ENCODE measurements at places on chromosomes 3 and 15.
A peak's percentile ranks its signal among the peaks of the same experiment; 100 is the strongest.

- no peak for DNase-seq
Measured at GRCh38 chr15:82790321-82790720, 15.5 kb downstream of the FSD2 start.

DNA sequence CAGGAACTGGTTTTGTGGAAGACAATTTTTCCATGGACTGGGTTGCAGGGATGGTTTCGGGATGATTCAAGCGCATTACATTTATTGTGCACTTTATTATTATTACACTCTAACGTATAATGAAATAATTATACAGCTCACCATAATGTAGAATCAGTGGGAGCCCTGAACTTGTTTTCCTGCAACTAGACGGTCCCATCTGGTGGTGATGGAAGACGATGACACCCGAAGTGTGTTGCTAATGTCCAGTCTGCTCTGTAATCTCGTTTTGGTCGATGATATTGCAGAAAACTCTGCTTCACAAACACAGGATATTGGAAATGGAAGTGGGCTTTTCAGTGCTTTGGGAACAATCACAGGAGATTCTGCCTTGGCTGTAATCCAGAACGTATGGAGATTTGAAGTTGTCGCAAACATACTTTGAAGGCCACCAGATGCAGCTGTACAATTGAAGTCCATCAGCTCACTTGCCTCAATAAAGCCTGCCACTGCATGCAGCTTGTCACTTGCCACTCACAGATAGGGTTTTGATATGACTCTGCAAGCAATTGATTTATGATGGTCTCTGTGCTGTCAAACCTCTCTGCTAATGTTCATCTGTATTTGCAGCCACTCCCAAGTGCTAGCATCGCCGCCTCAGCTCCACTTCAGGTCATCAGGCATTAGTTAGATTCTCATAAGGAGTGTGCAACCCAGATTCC lies 141.7 kb downstream of the TJP1 start:
- DNase-seq = no peak

DNA sequence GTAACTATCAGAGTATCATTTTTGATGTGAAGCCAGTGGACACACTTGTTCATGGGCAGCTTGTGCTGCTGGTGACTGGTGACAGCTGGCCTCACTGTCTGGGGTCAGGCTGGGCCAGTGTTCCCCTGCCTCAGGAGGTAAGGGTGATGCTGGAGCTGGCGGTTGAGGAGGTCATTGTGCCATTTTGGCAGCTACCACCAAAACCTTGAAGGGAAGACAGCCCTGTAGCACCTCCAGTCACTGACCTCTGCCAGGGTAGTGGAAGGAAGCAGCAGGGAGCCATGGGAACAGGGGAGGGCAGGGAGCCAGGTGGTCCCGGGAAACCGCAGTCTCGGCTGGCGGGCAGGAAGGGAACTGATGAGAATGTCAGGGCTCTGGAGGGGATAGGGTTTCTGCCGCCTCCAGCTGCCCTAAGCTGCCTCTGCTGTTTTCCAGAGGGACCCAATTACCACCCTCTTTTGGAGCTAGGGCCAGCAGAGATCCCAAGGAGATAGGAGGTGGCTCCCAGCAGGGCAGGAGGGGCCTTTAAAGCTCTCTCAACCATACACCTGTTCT lies 24.8 kb downstream of the FOXL2NB start:
- DNase-seq = no peak

DNA sequence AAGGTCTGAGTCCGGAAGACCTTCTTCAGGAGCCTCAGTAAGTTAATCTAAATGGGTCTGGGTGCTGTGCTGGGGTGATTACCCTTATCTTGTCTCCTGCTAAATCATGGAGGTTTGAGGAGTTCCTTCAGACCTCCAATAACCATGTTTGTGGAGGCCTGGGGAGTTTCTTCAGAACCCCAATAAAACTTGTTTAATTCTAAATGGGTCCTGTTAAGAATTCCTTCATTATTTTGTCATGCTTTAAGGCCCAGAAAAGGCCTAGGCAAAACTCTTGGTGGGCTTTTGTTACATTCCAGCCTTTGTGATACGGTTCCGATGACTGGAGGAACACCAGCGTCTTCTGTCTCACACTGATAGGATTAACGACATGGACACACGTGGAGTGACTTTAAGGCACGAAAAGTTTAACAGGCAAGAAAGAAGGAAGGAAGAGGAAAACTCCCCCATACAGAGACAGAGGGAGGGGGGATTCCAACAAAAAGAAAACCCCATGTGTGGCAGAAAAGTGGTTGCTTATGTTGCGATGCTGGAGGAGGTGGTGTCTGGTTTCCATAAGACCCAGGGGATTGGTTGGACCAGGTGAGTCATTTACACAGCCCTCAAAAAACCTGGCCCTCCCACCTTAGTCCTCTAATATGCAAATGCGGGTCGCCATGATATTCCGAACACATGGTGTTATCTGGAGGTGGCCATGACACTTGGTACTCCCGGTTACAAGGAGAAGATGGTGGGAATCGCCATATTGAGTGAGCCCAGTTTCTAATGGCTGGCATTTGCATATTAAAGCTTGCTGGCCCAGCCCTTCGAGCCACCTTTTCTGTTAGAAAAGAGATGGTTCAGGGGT lies 72.6 kb upstream of the MFGE8 start:
- DNase-seq = no peak

GRCh38 chr3:177478170-177478867 lies 281.0 kb upstream of the TBL1XR1 start:
- DNase-seq = peak; percentile 100

DNA sequence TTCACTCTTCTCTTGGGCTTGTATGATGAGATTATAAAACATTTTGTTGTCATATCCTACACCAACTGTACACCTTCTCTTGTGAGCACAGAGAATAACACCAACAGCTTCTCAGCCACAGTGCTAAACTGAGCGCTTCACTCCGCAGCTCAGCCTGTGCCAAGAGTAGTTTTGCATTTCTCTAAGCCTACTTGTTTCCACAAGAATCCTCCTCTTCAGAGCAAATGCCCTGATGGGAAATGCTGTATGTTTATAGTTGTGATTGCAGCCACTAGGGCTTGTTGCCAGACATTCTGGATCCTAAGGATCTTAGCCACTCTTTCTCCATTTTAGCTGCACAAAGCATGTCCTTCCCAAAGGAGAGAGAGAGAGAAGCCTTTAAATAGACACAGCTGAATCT lies 138.8 kb upstream of the PLXND1 start:
- peak; percentile 55 for DNase-seq

GRCh38 chr3:188339410-188340295 lies 185.7 kb downstream of the LPP start:
- DNase-seq = no peak

DNA sequence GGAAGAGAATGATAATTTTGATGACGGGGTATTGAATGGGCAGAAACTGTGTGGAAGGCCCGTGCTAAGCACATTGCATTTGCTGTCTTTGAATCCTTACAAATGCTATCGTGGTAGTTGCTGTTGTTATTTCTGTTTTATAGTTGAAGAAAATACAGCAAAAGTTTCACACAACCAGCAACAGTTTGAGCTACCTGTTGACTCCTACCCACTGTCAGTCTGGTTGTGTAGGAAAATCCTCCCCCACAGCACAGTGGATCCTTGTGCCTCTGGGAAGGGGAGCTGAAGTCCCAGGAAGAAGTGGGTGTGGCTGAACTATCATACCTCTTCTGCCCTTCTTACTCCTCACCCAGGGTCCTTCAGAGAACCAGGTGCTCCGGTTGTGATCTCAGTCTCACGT lies 29.4 kb downstream of the MRAS start:
- DNase-seq = no peak

GRCh38 chr3:146464783-146465182 lies 4.6 kb downstream of the PLSCR2 start:
- DNase-seq = no peak

- no peak for DNase-seq
Measured at GRCh38 chr15:64763462-64763861, 11.9 kb downstream of the RBPMS2 start.

- DNase-seq = no peak
Measured at GRCh38 chr3:39434574-39434973, 28.1 kb downstream of the RPSA start.

- no peak for DNase-seq
Measured at GRCh38 chr3:73351423-73352071, 273.2 kb downstream of the PDZRN3 start.

DNA sequence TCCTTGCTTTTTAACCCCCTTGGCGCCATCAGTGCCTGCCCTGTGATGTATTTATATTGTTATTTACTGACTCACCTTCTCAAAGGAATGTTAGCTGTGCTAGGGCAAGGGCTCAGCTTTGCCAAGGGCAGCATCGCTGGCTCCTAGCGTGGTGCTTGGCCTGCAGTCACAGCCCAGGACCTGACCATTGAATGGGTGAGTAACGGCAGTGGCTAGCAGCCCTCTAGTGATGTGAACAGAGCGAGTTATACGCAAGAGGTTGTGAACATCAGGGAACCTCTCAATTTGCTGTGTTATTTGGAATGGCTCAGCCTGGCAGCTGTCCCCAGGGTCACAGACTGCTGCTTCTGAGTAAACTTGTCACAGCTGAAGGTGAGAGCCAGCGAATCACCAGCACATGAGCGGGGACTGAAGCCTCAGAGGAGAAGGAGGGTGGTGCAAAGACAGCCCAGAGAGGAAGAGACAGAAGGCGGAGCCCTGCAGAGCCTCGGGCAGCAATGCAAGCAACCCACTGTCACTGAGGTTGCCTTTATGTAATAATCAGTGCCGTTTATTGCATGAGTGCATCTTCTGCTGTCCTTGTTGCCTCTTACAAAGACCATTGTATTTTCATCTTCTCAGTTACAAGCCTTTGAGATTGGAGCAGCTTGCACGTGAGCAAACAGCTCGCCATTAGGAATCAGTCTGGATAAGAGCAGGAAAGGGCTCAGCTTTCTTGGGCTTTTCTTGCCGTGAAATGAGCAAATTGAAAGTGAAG lies 158.3 kb downstream of the SLCO3A1 start:
- no peak for DNase-seq

DNA sequence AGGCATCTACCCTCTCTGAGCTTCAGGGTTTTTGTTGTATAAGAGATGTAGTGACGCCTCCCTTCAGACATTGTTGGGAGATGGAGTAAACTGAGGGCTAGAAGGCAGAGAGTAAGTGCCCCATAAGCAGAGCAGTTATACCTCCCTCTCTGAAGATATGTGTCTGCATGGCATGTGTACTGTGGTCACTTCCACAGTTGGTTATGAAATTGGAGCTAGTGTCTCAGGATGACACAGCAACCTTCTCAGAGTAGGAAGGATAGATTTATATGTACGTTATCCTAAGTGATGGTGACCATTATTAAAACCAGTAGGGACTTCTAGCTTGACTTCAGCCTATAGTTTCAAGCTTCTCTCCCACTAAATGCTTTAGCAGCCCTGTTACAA lies 17.9 kb downstream of the PXK start:
- no peak for DNase-seq

DNA sequence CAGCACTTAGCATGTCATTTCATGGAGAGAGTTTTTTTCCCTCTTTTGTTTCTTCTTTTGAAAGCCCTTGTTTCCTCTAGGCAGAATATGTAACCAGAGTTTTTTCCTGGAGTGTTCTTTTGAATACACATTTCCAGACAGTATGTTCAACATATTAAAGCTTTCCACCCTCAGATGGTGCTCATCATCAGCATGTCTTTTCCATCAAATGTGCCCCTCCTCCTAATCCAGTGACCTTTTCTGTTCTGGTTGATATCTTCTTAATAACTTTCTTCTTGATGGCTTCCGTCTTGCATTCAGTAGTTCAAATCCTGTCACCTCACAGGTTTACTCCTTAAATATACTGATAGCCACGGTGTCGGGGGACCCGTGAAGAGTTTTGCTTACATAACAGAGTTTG lies 78.6 kb downstream of the FNDC3B start:
- no peak for DNase-seq

DNA sequence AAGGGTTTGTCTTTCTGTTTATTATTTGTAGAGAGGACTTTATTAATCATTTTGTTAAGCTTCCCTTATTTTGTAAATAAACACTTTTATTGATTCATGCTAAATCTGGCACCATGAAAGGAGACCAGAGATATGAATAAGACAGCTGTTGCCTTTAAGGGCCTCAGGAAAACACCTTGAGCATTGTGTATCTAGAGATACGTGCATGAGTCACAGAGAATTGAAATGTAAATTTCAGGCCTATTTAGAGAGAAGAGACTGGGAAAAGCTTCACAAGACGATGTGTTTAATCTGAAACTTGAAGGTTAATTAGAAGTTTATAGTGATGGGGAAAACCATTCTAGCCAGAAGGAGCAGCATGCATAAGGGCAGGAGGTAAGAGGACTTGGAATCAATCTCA lies 28.6 kb upstream of the UTS2B start:
- no peak for DNase-seq

GRCh38 chr3:60792249-60792852 lies 458.9 kb downstream of the FHIT start:
- no peak for DNase-seq

DNA sequence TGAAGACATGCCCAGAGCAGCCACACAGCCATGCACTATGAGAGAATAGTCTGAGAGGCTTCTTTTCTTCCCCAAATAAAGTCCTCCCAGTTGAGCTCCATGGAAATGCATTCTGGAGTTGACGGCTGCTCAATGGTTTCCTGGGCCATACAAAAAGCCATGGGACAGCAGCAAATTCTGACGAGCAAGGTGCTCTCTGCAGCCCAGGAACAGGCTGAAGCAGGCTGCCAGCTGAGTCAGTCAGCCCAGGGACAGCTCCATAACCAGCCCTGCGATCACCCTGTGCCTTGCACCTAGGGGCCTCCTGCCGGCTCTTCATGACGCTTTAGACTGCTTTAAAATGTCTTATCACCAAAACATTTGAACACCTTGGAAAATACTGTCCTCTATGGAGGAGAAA lies 256.3 kb upstream of the CHRNA7 start:
- DNase-seq = no peak

DNA sequence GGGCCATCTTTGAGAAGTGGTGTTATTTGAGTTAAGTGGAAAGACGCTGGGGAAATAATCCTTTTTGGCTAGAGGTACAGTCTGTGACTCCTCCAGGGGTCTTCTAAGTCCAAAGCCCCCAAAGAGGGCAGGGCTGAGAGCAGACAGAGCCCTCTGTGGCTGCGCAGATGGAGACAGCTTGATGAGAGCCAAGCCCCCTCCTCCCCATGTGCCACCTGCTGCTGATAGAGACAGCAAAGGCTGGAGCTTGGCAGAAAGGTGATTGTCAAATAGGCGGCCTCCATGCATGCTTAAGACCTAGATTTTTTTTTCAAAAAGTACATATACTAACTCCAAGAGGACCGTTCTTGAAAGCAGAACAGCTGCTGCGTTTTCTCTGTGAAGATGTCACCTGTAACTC lies 72.4 kb downstream of the CRYGS start:
- DNase-seq = no peak

GRCh38 chr3:183519891-183520290 lies 35.6 kb downstream of the KLHL6 start:
- no peak for DNase-seq

DNA sequence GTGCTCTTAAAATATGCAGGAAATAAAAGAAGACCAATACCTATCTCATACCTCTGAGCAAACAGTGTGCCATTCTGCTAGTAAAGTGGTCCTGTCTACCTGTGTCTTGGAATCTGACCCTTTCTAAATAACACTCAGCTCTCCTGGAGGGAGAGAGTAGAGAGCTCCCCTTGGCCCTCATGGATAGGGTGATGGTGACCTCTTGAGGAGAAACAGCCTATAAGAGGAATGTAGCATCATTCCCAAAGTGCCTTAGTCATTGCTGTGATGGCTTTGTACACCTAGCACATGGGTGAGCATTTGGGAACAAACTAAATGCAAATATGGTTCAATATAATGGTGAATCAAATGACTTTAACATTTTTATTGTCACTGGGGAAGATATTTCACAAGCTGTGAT lies 10.0 kb downstream of the SNTN start:
- DNase-seq = no peak

- DNase-seq = no peak
Measured at GRCh38 chr3:89002191-89002590, 105.2 kb upstream of the EPHA3 start.

GRCh38 chr15:99954361-99955180 lies 221.3 kb upstream of the LYSMD4 start:
- no peak for DNase-seq
